Suppressor macrophage treated with lipopolysaccharide for 1 hour (primary cell): ENCODE measurements at places on chromosomes 2 and 18.

DNA sequence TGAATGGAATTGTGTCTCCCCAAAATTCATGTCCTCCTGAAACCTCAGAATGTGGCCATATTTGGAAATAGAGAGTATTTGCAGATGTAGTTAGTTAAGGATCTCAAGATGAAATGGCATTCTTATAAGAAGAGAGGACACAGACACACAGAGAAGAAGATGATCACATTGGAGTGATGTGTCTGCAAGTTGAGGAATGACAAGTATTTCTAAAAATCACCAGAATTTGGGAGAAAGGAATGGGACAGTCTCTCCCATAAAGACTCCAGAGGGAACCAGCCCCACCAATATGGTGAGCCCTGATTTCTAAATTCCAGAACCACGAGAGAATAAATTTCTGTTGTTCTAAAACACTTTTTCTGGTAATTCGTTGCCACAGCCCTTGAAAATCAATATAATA, 166.3 kb downstream of the C1D start:
- DNase-seq, result no peak

DNA sequence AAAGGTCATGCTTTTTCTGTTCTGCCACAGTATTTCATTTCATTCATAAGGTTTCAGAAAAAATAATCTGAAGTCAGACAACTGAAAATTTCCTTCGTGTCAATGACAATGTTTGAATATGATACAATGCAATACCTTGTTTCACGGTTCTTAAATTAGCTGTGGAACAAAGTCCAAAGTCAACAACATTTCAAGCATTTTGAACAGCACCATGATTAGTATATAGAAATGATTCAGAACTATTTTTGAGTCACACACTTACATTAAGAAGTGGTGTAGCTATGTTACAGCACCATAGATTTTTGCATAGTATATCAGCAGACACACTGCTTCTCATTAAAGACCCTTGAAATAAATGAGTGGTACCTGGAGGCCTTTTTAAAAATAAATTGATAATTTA, 178.3 kb upstream of the DSEL start:
- DNase-seq, result no peak

DNA sequence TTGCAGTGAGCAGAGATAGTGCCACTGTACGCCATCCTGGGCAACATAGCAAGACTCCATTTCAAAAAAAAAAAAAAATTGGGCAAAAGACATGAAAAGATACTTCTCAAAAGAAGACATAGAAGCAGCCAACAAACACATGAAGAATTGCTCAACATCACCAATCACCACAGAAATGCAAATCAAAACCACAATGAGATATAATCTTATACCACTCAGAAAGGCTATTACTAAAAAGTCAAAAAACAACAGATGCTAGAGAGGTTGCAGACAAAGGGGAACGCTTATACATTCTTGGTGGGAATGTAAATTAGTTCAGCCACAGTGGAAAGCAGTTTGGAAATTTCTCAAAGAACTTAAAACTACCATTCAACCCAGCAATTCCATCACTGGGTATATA, 43.1 kb upstream of the CHAC2 start:
- no peak for DNase-seq

- DNase-seq, result no peak
Observed at GRCh38 chr2:200243441-200243840, 63.1 kb upstream of the SPATS2L start.
